ENCODE measurements at places on chromosomes 2 and 18. TPM values are rescaled to one million over a fixed set of nuclear protein-coding genes. Genes with fewer than 3 reads are reported as not detected.

DNA sequence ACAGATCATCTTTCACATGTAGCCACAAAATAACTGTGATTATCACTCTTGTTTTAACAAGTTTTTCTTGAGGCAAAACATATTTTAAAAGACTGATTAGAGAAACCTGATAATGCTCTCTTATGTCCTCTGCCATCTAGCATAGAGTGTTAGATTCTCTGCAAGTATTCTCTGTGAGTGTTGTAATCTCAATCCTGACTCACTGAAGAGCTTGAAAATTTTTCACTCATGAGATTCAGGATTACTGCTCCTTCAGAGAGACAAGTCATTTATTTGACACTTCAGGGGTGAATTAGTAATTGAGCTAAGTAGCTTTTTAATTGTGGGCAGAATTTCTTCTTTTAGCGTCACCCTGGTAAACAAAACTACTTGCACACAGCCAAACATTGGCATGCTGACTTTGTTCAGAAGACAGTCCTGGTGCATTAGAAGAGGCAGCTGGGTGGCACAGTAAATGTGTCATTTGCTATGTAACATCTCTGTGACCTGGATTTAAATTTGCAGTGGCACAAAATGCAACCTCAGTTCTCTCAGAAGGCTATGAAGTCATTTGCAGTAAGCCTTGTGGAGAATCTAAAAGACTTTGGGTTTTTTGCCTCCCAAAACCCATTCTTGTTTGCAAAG, 172.9 kb downstream of the LRP1B start:
- DNase-seq = no peak

DNA sequence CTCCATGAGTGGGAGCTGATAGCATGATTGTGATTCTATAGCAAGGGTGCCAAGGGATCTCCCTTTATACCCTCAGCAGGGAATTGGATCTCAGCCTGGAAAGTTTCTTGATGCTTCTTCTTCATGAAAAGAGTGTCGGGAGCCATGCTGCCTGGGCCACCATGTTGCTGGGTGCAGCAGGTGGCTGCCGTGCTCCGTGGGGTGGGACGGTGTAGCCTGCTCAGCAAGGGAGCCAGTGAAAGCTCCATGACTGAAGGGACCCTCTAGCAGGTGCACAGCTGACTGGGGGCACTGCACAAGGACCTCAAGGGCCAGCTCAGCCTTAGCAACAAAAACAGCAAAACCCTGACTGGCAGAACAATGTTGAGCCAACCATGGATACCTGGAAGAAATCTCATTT, 368.9 kb upstream of the HS6ST1 start:
- peak; percentile 17 for DNase-seq

DNA sequence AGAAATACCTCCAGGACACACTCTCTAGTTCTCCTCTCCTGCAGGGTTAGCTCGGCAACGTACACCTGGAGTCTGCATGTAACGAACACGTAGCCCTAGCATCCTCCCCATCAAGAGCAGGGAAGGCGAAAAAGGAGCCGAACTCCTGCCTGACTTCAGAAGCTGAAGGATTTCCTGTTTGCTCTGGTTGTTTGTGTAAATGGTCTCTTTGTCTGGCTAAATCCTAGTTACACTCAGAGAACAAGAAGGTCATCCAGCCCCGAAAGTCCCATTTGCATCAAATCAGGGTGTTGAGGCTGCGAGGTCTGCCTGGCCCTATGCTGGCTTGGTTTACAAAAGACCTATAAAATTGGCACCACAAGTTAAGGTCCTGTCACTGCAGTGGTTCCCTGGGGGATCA, 66.4 kb upstream of the POMC start:
- DNase-seq = peak; percentile 44

- DNase-seq = no peak
Measured at GRCh38 chr2:195475336-195475735, 181.7 kb upstream of the SLC39A10 start.

- DNase-seq = no peak
Measured at GRCh38 chr2:216839688-216840087, 20.2 kb downstream of the TNP1 start.

GRCh38 chr2:226799976-226800940, 638 bp upstream of the IRS1 start:
- peak; percentile 32 for DNase-seq

DNA sequence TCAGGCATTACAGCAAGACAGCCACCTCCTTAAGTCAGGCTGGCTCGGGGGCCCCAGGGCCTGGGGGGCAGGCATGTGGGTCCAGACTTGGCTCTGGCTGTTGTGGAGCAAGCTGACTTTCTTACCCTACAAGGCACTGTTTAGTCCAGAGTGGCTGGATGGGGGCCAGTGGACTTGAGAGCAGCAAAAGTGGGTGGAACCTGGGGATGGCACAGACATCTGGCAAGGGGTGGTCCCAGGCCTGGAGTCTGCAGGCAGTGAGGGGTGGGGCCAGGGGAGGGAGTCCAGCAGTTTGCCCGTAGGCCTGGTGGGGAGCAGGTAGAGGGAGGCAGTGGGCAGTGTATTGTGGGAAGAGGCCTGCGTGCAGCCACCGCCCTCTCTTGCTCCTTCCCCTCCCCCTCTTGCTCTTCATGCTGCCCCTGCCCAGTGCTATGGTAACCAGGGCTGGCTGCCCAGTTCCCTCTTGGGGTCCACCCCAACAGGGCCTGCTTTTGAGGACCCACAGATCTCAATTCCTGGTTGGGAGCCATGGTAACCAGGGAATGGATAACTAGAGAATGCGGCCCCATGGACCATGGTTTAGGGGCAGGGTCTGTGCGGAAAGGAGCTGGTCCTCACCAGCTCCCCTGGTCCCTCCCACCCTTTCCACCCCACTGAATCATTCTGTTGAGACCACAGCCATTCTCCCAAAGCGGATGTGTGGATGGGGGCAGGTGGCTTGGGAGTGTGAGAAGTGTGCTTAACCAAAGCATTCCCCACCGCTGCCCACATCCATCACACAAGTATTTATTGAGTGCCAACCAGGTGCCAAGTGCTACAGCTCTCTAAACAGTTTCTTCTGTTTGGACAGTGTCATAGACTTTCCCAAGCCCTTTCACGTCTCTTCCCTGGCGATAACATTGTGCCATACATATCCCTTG, 19.3 kb downstream of the SPEG start:
- DNase-seq = no peak

GRCh38 chr18:32674491-32674890, 98.3 kb downstream of the KLHL14 start:
- no peak for DNase-seq

GRCh38 chr2:65724336-65724735, 291.9 kb upstream of the SPRED2 start:
- DNase-seq = no peak

- DNase-seq = no peak
Measured at GRCh38 chr2:1837022-1837421, 92.7 kb upstream of the PXDN start.

GRCh38 chr2:152453129-152453911, 118.3 kb downstream of the FMNL2 start:
- no peak for DNase-seq

Gene NHEJ1
- total RNA-seq = 25.5 TPM

Gene CFAP65
- total RNA-seq = not detected

Gene CABYR
- total RNA-seq = not detected

Gene C2orf76
- total RNA-seq = 8.2 TPM

Gene REG3A
- total RNA-seq = not detected

Gene SLC38A11
- total RNA-seq = 54.3 TPM

Gene C2orf81
- total RNA-seq = 3.5 TPM

All from stomach (tissue), 19 donors.